ENCODE measurements at places on chromosomes 11 and 22.

DNA sequence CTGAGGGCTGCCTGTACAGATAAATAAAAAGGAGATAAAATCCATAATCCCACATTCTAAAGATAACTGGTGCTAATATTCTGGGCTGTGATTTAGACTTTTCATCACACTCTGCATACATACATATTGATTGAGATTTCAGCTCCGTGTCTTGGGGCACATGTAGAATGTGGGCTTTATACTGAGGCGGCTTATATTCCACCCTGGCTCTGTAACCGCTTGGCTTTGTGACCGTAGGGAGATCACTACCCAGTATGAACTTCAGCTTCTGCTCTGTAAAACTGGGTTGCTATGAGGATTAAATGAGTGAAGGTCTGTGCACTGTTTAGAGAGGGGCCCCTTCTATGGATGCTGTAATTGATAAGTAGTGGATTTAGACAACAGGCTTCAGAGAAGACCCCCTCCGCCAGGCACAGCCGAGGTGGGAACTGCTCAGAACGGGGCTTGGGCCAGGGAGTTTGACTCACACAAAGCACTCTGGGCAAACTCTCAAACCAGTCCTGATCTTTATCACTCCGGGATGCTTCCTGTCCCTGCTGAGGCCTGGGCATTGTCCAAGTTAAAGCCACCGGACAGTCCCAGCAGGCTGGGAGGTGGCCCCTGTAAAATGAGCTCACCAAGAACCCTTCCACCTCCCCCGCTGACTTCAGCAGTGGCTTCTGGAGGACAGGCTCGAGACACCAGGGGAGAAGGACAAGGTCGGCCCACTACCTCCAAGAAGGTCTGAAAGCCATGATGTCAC is 17.2 kb downstream of the KIAA1671 start:
- DNase-seq, result no peak

DNA sequence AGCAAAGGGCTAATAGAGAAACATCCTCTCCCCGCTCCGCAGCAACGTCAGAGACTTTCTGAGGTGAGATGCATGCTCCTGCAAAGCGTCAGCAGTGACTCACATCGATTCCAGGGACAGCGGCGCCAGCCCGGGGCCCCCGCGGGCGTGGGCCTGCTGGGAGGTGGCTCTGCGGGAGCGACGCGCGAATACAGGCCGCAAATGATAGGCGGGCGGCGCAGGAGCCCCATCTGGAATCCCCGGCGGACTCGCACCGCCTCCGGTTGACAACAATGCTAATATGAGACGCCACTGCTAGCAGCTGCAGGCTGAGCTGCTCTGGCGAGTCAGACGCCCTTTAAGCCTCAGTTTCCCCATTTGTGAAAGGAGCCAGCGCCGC is 557 bp downstream of the RANGAP1 start:
- peak; percentile 69 for DNase-seq

DNA sequence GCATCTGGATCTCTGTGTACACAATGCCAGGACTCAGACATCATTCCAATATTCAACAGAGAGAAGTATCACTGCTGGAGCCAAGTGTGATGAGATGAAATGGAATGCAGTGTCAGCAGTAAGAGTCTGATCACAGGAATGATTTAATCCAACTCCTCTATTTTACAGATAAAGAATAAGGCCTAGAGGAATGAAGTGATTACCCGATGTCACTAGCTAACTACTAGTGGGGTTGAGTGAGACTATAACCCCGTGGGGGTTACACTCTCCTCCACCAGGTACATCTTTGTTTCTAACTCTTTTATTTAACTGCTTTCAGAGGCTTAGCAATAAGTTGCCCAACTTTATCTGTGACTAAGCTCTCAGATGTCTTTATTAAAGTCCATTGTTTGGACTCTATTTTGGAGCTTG is 94.2 kb upstream of the FAT3 start:
- DNase-seq, result no peak

DNA sequence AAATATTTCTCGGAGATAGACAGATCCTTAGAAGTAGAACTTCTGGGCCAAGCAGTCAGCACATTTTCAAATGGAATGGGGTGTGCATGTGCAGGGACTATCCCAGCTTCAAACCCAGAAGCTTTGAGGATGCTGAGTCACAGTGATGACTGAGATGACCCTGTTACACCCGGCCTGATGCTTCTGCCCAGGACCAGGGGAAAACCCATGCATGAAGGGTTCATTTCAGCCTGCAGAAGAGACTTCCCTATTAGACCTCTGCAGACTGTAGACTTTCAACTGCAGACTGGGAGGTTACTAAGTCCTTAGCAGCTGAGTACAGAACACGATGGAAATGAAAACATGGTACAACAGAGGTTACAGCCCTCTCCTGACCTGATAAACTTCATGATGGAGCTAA is 3.6 kb upstream of the OR2AT4 start:
- DNase-seq, result no peak

DNA sequence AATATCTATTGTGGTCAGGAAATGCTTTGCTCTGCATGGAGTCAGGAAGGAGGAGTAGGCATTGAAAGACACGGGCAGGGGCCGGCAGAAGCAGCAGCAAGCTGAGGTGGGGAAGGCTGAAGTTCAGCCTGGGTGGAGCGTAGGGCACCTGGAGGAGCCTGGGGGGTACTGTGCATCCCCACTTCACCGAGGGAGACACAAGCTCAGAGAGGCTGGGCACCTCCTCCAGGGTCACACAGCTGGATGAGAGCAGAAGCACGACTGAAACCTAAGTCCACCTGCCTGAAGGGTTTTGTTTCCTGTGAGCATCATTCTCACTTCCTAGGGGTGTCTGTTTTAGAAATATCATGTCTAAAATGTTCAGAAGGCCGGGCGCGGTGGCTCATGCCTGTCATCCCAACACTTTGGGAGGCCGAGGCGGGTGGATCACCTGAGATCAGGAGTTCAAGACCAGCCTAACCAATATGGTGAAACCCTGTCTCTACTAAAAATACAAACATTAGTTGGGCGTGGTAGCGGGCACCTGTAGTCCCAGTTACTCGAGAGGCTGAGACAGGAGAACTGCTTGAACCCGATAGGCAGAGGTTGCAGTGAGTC is 138.3 kb downstream of the MPPED1 start:
- DNase-seq, result no peak

DNA sequence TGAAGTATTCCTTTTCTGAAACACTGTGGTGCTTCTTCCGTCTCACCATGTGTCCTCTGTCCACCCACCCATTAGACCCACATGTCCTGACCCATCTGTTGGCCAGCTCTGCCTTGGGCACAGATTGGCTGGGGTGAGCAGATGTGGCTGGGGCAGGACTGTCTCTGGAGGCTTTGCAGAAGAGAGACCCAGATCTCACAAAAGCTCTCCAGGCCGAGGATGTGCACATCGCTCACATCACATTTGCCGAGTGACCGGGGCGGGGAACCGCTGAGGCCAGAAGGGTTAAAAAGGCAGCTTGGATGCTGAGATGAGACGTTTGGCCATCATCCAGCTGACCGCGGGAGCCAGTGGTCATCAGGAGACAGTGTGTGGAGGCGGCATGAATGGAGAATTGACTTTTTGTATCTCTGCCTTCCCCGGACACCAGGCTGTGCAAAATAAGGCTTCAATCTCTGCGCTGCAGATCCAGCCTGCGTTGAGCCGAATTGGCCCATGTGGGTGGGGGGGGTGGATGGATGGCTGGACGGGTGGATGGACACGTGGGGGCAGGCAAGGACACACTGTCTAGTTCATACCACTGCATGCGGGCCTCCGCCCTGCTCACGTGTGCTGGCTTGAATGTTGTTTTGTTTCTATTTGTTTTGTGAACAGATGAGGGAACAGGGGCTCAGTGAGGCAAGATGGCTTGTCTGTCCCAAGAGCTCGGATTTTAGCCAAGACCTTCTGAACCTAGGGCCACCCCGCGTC is 6.1 kb downstream of the IFITM10 start:
- no peak for DNase-seq

GRCh38 chr11:67999201-67999629 is 4.7 kb downstream of the UNC93B1 start:
- no peak for DNase-seq
